ENCODE measurements at places on chromosomes 3 and 15. TPM values are rescaled to one million over a fixed set of nuclear protein-coding genes. Genes with fewer than 3 reads are reported as not detected.

DNA sequence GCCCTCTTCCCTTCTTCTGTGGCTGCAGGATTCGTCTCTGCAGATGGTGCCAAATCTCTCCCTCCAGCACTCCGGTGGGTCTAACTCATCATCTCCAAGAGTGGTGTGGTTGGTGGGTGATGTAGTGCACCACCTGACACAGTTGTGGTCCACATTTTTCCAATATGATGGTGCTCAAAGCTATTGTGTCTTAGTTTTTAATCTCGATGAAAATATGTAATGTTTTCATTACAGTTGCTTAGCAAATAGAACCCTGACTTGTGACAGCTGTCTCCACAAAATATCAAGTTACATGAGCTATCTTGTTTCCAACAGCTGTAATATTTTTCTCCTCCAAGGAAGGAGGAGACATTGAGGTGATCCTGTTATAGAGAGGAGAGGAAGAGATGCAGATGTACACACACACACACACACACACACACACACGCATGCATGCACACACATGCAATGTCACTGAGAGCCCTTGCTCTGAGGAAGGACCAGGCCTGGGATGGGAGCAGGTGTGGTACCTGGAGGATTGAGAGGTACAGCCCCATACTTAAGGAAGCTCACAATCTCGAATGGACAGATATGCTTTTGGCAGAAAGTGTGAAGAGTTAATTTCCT is 15.7 kb upstream of the ESYT3 start:
- peaks cover 18% of the 10 kb centered on the region for H3K4me1 ChIP-seq
- H3K27me3 ChIP-seq, result peaks cover 36% of the 10 kb centered on the region
- no peak overlapping the region for H3K4me3 ChIP-seq
- H3K27ac ChIP-seq, result no peak overlapping the region
- H3K36me3 ChIP-seq, result peaks cover 22% of the 10 kb centered on the region
- DNase-seq, result no peak

The ACTC1 gene
- 11.4 TPM for total RNA-seq

- peak; percentile 60 for DNase-seq
- no peaks in the 10 kb centered on the region for H3K36me3 ChIP-seq
- H3K4me1 ChIP-seq, result peaks cover 52% of the 10 kb centered on the region
Observed at GRCh38 chr15:52019394-52020220, 588 bp downstream of the MAPK6 start.

- H3K36me3 ChIP-seq, result no peaks in the 10 kb centered on the region
- peaks cover 17% of the 10 kb centered on the region for H3K4me1 ChIP-seq
- no peaks in the 10 kb centered on the region for H3K27me3 ChIP-seq
Observed at GRCh38 chr15:93495799-93496637, 407.0 kb upstream of the RGMA start.

DNA sequence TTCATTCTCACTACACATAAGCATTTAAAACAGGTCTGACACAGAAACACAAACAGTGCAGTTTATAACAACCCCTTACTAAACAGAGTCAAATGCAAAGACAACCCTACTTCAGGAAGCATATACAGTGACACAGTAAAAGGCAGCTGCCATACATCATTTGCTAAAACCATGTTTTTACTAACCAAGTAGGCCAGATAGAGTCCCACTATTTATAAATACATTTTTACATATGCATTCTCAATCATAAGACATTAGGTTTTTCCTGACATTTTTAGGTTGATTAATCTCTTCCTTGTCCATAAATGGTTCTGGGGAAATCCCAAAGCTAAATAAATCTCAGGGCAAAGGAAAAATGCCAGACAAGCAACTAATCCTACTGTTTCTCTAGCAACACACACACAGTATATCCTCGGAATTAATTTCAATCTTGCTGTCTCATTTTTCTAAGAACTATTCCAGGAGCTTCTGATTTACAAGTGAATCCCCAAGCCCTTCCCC is 39.0 kb downstream of the CHAC1 start:
- H3K27ac ChIP-seq, result peak overlapping the region; percentile 80
- H3K4me3 ChIP-seq, result no peak overlapping the region
- peaks cover 53% of the 10 kb centered on the region for H3K36me3 ChIP-seq
- no peak for DNase-seq
- H3K27me3 ChIP-seq, result no peaks in the 10 kb centered on the region
- peaks cover 9% of the 10 kb centered on the region for H3K4me1 ChIP-seq

GRCh38 chr3:123422457-123422856 is 26.4 kb downstream of the ADCY5 start:
- H3K4me1 ChIP-seq, result peaks cover 9% of the 10 kb centered on the region
- H3K27me3 ChIP-seq, result no peaks in the 10 kb centered on the region
- no peaks in the 10 kb centered on the region for H3K36me3 ChIP-seq
- no peak overlapping the region for H3K27ac ChIP-seq

DNA sequence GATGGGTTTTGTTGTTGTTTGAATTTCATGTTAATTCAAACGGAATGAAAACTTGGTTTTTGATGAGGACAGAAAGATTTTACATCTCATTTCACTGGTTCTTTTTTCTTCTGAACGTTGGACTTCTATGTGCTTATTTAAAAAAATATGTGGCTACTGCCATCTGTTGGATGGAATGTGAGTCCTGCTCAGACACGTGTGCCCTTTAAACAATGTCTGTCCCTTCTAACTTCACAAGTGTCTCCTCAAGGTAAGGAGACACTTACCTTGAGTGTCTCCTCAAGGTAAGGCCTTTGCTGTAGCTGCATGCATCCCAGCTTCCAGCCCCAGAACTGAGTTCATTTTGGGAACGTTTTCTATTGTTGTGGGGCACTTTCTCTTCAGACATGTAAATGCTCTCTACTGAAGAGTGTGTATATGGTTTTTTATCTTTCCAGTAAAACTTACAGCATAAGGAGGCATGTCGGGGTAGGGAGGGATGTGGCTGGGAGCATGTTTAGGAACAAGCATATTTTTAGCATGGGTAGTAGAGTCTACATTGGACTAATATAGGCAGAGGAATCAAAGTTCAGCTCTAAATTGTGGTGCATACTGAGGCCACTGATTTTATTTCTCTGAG is 63.1 kb upstream of the UBE3A start:
- H3K4me1 ChIP-seq, result peaks cover 38% of the 10 kb centered on the region
- H3K4me3 ChIP-seq, result no peak overlapping the region
- H3K36me3 ChIP-seq, result peaks cover 6% of the 10 kb centered on the region
- no peak overlapping the region for H3K27ac ChIP-seq

GRCh38 chr3:161035711-161036110 is 69.4 kb downstream of the B3GALNT1 start:
- H3K36me3 ChIP-seq, result peaks cover 17% of the 10 kb centered on the region
- no peaks in the 10 kb centered on the region for H3K27me3 ChIP-seq
- no peak for DNase-seq
- peaks cover 6% of the 10 kb centered on the region for H3K4me1 ChIP-seq
- H3K4me3 ChIP-seq, result no peak overlapping the region
- no peak overlapping the region for H3K27ac ChIP-seq

The TRPM1 gene
- 1.2 TPM for total RNA-seq

The ECE2 gene
- total RNA-seq, result 0.46 TPM

- peak; percentile 73 for DNase-seq
- H3K4me1 ChIP-seq, result 0 out of 2 replicates have a peak, but pooled peaks cover 2% of the 10 kb centered on the region
- H3K4me3 ChIP-seq, result no peak overlapping the region
Observed at GRCh38 chr3:118884748-118885206, 149.9 kb downstream of the IGSF11 start.

The CHSY1 gene
- 57.4 TPM for total RNA-seq

The CAPN3 gene
- total RNA-seq, result 0.70 TPM

GRCh38 chr15:77018796-77019505 is 24.0 kb downstream of the PSTPIP1 start:
- no peak overlapping the region for H3K4me3 ChIP-seq
- DNase-seq, result no peak
- no peaks in the 10 kb centered on the region for H3K4me1 ChIP-seq

- H3K27me3 ChIP-seq, result no peaks in the 10 kb centered on the region
- no peak for DNase-seq
- H3K4me1 ChIP-seq, result peaks cover 44% of the 10 kb centered on the region
- H3K4me3 ChIP-seq, result no peak overlapping the region
- no peaks in the 10 kb centered on the region for H3K36me3 ChIP-seq
- H3K27ac ChIP-seq, result no peak overlapping the region
Observed at GRCh38 chr3:99915906-99916432, 98.3 kb downstream of the CMSS1 start.

The SLC51A gene
- total RNA-seq, result 8.4 TPM

DNA sequence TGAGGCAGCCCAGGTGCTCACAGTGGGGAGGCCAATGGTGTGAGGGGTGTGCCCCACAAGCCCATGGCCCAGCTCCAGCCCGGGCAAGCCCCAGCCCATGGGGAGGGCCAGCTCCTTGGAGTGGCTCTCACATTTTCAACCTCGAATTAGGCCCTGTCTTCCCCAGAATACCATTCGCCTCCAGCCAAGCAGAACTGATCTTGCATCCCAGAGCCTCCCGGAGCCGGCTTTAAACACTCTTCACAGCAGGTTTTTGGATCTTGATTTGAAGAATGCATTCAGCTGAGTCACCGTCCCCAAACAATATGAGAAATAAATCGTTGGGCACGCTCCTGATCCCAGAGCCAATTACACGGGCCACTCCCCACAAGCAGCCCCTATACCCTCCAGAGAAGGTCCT is 23.7 kb downstream of the TPRA1 start:
- peaks cover 17% of the 10 kb centered on the region for H3K27me3 ChIP-seq
- no peak for DNase-seq
- 0 out of 2 replicates have a peak, but pooled peaks cover 4% of the 10 kb centered on the region for H3K36me3 ChIP-seq

DNA sequence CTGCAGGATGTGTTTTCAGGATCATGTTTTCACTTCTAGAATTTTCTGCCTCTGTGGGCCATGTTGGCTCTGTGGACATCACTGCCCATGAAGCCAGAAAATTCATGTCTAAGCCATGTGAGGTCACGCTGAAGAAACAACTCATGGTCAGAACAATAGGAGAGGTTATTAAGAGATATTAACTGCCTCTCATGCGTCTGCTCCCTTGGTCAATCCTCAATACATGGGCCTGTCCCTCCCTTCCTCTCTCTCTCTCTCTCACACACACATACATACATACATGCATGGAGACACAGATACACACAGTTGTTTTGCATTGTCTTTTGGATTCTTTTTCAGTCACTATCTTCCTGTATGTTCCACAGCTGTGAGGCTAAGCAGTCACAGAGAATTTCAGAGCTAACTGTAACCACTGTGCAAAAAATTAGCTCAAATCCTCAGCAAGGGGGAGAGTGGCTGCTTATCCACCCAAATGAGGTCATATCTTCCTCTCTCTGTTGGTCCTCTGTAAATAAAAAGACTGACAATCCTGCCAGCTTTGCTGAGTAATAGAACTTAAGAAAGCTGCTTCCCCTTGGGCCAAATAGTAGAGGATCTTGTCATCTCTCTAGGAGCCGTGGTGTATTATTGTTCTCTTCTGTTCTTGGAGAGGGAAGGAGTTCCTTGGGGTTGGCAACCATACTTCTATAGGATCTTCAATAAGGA is 45.6 kb downstream of the LRTM1 start:
- peaks cover 16% of the 10 kb centered on the region for H3K4me1 ChIP-seq
- H3K27me3 ChIP-seq, result no peaks in the 10 kb centered on the region
- no peak overlapping the region for H3K4me3 ChIP-seq
- H3K27ac ChIP-seq, result no peak overlapping the region
- DNase-seq, result no peak

DNA sequence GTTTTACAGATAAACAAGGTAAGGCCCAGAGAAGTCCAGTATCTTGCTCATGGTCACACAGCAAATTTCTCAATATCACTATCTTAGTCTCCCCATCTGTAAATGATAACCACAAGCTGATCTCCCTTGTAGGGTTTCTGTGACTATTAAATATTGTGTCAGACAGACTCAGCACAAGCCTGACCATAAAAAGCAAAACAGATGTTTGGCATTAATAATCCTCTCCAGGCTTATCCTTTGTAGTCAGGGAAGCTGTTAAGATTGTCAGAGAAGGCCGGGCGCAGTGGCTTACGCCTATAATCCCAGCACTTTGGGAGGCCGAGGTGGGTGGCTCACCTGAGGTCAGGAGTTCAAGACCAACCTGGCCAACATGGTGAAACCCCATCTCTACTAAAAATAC is 173.2 kb upstream of the PRICKLE2 start:
- no peaks in the 10 kb centered on the region for H3K36me3 ChIP-seq
- H3K4me1 ChIP-seq, result peaks cover 12% of the 10 kb centered on the region
- no peak overlapping the region for H3K27ac ChIP-seq
- DNase-seq, result no peak
- H3K27me3 ChIP-seq, result no peaks in the 10 kb centered on the region

The TERC gene
- total RNA-seq, result 48.5 TPM

GRCh38 chr15:52056001-52056400 is 37.0 kb downstream of the MAPK6 start:
- H3K4me1 ChIP-seq, result no peaks in the 10 kb centered on the region
- no peak overlapping the region for H3K4me3 ChIP-seq
- peaks cover 50% of the 10 kb centered on the region for H3K36me3 ChIP-seq
- DNase-seq, result no peak
- H3K27me3 ChIP-seq, result no peaks in the 10 kb centered on the region

DNA sequence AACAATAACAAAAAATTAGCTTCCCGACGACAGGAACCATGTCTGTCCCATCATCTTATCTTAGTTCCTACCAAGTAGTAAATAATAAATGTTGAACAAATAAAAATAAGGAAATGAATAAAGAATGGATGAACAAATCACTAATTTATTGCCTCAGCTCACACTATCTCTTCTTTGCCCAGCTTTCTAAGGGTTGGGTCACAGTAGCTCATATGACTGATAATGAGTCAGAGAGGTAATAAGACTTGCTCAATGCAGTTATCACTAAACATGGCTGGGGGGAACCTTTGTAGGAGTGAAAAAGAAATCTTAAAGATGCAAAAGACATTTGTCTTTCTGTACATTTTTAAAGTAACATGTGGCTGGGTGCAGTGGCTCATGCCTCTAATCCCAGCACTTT is 182.2 kb downstream of the WDR76 start:
- no peak for DNase-seq
- no peaks in the 10 kb centered on the region for H3K27me3 ChIP-seq
- no peak overlapping the region for H3K27ac ChIP-seq
- peaks cover 6% of the 10 kb centered on the region for H3K4me1 ChIP-seq

DNA sequence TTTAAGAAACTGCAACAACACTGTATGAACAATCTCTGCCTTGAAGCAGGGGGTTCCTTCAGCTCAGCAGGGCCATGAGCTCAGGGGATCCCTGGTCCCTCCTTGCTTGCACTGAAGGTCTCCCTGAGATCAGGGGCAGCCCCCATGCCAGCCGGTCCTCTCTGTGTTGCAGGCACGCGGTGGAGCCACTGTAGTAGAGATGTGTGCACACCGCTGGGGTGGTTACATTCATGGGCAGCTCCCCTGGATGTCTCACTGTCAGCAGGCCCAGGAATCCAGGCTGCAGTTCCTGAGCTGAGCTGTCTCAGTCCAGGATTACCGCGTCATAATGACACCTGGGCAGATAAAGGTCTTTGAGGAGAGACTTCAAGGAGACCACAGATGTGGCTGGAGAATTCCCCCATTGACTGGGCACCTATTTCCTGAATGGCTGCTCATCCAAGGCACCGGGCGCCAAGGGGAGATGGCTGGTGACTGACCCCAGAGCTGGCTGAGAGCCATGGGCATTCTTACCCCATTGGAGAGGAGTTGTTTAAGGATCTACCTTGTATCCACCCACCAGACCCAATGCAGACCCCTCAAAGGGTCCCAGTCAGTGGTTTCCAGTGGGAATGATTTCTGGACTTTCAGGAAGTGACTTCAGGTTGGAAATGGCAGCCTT is 10.4 kb upstream of the KLF13 start:
- H3K27ac ChIP-seq, result no peak overlapping the region
- 0 out of 2 replicates have a peak, but pooled peaks cover 3% of the 10 kb centered on the region for H3K27me3 ChIP-seq
- H3K36me3 ChIP-seq, result peaks cover 2% of the 10 kb centered on the region
- no peak for DNase-seq
- H3K4me1 ChIP-seq, result peaks cover 13% of the 10 kb centered on the region
- H3K4me3 ChIP-seq, result no peak overlapping the region

The MYRIP gene
- total RNA-seq, result 2.1 TPM

GRCh38 chr15:75775296-75776064 is 62.8 kb upstream of the CSPG4 start:
- DNase-seq, result peak; percentile 71
- H3K4me3 ChIP-seq, result no peak overlapping the region
- peak overlapping the region; percentile 92 for H3K27ac ChIP-seq
- H3K36me3 ChIP-seq, result no peaks in the 10 kb centered on the region
- peaks cover 60% of the 10 kb centered on the region for H3K4me1 ChIP-seq
